ENCODE measurements at places on chromosomes 6 and 20.
A peak's percentile ranks its signal among the peaks of the same experiment; 100 is the strongest.

GRCh38 chr6:6674872-6675271 is 86.4 kb downstream of the LY86 start:
- DNase-seq = no peak

DNA sequence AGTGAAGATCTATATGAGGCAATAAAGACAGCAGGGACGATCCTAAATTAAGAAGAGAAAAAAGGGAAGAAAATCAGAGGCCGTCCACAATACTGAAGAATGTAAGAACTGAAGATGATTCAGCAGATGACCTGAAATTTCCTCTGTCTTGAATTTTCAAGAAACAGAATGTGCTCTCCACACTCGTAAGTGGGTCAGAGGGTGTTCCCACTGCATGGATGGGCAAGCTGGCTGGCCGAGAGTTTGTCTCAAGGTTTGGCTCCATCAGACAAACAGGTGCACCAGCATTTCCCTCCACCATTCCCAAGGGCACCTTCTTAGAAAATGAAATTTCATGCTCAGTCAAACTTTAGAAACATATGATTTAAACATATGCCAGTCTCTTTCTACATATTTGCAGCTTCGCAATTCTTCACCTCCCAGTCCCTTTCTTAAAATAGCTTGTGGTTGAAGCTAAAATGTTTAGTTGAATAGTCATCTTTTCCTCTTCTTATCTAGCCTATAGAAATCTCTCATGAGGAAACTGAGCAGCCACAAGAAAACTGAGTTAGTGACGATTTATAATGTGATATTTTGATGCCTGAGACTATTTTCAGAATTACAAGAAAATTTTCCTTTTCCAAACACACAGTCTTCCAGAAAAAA is 576.4 kb downstream of the PRKN start:
- DNase-seq = no peak

- peak; percentile 84 for DNase-seq
Observed at GRCh38 chr20:63707558-63708300, at the start of the genes ARFRP1 and ZGPAT. Gene ARFRP1, minus strand, starts transcription at chr20:63707976. Its CDS starts 885 bp downstream, at chr20:63707091. Gene ZGPAT, plus strand, starts transcription at chr20:63708039. Its CDS starts 542 bp downstream, at chr20:63708581.

DNA sequence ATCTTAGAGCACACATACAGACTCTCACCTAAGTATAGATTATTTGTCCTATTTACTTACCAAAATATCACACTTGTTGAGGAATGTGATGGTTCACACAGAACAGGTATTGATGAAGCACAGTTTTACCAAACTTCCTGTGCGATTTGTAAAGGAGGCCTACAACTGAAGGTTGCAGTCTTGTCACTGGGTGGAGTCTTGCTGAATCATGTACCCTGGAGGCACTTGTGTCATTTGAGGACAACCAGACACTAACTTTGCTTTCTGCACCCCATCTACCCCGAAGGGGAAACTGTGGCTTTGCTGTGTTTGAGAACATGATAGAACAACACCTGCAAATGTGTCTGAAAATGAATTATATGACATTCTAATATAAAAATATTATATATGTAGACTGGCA is 32.4 kb upstream of the HINT3 start:
- DNase-seq = no peak

DNA sequence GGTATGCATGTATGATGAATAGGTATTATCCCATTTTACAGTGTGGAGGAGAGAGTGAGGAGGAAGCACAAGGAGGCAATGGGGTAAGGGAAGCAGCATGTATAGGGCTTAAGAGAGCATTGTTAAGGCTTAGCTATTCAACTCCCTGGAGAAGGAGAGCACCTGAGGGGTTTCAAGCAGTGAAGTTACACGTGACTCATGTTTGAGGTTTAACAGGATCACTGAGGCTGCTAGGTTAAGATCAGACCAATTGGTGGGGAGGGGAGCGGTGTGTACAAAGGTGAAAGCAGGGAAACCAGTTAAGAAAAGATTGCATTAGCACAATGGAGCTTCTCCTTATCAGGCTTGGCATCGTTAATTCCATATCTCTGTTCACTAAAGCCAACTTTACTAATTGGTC is 64.4 kb upstream of the NHSL1 start:
- no peak for DNase-seq

- DNase-seq = no peak
Observed at GRCh38 chr20:4998160-4998651, 3.1 kb downstream of the SLC23A2 start.

- DNase-seq = no peak
Observed at GRCh38 chr6:169416249-169416648, 162.6 kb upstream of the THBS2 start.

DNA sequence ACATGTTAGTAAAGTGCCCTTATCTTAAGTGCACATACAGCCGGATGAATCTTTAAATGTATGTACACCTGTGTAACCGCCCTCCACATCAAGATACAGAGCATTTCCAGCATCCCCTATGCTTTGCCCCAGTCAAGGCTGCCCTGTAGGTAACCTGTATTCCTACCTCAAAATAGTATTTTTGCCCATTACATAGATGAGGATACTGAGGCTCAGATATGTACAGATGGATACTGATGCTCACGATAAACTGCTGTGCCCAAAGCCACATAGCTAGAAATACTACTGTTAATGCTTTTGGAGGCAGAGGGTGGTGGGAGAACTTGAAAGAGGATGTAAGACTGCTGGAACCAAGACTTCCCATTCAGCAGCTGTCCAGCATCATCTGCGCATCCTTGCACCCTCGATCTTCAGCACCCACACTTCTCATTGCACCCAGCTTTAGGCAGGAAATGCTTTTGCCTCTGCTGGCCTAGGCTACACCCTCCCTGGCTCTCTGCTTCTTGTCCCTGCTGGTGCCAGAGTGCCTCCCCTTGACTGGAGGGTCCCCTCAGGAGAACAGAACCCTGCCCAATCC is 27.0 kb upstream of the ZFAND3 start:
- no peak for DNase-seq

DNA sequence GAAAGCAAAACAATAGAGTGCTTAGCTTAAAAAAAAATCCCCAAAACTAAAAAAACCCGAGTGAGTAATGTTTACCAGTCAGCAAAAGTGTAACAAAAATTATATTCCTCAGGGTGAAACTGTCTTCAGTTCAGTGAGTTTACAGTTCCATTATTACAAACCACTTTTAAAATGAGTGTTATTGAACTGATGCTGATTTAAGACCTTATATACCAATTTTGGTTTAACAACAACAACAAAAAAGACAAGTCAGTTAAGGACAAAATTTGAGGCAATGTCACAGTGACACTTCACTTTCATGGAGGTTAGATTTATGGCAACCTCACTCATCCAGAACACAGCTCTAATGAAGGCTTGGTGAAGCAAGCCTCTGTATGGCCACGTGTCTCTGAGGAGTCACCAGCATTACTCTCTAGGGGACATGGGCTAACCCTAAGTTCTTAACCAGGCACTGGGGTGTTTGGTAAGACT is 630.8 kb downstream of the PHF3 start:
- no peak for DNase-seq

DNA sequence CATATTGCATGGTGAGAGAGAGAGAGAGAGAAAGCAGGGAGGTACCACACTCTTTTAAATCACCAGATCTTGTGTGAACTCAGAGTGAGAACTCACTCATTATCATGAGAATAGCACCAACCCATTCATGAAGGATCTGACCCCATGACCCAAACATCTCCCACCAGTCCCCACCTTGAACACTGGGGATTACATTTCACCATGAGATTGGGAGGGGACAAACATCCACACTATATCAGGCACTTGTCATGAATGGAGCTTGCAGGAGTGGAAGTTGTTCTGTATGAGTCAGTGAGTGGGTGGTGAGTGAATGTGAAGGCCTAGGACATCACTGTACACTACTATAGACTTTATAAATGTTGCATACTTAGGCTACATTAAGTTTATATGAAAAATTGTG is 47.7 kb upstream of the RNF182 start:
- no peak for DNase-seq

DNA sequence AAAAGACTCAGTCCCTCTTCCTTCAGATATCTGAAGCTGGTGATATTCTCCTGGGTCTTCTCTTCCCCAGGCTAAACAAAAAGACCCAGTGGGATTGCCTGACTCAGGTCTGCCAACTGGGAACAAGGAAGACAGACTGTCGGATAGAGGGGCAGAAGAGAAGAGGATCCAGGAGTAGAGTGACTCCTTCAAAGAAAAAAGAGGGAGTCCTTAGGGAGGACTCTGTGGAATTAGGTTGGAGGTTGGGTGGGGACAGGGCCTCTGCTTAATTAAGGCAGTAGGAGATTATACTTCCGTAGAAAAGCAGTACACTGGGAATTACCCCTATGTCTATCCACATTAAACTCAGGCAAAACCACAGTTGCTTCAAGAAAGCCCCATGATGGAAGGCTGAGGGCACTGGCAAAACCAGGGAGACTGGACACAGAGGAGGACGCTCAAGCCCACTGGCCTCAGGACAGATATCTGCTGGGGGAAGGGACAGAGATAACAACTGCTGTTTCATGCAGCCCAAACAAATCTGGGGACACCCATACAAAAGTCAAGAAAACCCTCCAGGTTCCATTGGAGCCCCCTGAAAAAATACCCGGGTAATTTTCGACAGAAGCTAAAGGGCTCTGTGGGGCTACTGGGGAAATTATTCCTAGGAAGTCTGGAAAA is 5.7 kb downstream of the BCL2L1 start:
- DNase-seq = no peak

- no peak for DNase-seq
Observed at GRCh38 chr6:95186710-95187109, 390.6 kb upstream of the MANEA start.

- DNase-seq = no peak
Observed at GRCh38 chr6:118744261-118744941, 93.0 kb upstream of the CEP85L start.

- no peak for DNase-seq
Observed at GRCh38 chr6:128363020-128363813, 157.2 kb downstream of the PTPRK start.

DNA sequence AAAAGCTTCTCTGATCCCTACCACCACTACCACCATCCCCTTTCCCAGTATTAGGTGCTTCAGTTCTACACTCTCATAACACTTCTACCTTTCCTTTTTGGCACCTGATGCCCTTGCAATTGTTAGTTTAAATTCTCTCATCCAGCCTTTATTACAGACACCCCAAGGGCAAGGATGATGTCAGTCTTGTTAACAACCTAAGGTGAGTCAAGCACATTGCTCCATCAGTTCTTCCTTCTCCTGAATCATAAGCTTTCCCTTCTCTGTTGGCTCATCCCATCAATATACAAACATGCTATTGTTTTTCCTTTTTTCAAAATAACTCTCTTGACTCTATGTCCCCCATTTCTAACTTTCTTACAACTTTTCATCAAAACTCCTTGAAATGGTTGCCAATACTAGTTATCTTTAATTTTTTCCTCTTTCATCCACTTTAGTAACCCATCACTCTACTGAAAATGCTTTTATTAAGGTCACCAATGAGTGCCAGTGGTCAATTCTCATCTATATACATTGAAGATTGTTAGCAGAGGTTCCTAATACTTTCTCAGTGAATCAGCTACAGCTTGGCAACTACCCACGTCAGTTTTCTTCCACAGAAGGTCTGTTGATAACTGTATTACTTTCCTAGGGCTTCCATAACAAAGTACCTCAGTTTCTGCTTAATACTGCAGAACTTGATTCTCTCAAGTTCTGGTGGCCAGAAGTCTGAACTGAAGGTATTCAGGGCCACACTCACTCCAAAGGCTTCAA is 97.1 kb upstream of the FLRT3 start:
- DNase-seq = no peak

- DNase-seq = peak; percentile 19
Observed at GRCh38 chr20:34215711-34216381, 25.4 kb upstream of the ASIP start.

DNA sequence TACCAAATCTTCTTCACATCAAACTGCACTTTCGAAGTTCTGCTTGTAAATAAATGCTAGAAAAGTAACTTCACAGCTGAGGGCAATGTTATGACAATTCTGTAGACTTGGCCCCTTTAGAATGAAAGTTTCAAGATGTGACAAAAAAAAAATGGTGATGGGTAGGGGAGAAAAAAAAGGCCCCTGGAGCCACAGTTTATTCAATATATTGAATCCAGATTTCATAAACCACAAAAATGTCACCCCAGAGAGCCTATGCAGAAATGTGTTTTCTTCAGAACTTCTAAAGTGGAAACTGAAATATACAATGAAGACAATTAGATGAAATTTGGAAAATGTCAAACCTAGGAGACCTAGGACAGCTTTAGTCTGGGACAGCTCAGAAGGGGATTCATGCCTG is 143.1 kb downstream of the EDN3 start:
- DNase-seq = no peak

- no peak for DNase-seq
Observed at GRCh38 chr20:22791877-22792525, 207.6 kb upstream of the FOXA2 start.

GRCh38 chr20:44909872-44910689 is at the start of gene PABPC1L:
Gene PABPC1L, plus strand, starts transcription at chr20:44910060. Its CDS starts 84 bp downstream, at chr20:44910144.
- DNase-seq = peak; percentile 78

DNA sequence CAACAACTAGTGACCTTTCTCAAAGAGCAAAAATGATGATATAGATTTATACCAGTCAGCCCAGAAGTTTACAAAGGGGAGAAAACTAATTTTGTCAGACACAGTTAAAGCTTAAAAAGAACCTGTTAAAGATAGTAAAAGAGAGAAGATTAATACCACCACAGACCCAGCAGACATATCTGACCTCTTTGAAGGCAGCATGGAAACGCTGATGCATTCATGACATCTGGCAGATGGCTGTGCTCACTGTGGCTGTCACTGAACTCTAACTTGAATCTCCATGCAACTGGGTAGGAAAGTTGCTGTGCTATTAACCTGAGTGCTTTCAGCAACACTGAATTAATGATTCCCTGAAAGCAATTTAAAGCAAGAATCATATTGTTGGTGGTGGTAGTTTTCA is 159.8 kb upstream of the PRDM1 start:
- DNase-seq = no peak

DNA sequence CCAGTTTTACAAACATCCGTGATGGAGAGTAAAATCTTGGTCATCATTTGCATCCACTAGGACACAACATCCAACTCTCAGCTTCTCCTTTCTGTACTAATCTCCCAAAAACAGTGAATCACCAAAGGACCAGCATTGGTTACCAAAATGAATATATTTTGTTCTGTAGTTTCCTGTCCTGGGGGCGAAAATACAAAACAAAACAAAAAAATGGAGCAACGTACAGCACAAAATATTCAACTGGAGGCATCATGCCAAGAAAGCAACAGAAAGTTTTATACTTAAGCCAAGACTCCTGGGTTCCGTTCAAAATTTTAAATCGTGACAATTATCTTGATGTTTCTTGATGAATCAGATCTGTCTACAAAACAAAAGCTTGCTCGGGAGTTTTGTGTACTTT is 126.6 kb upstream of the CCDC28A start:
- DNase-seq = no peak

All from activated CD4-positive, alpha-beta T cell treated with anti-CD3 and anti-CD28 coated beads, Interleukin-2, amount 50 U/mL, for 1 hour (primary cell).